ENCODE measurements at places on chromosomes 5 and 9.
A peak's percentile ranks its signal among the peaks of the same experiment; 100 is the strongest.

GRCh38 chr5:120624021-120624563, 160.0 kb downstream of the PRR16 start:
- DNase-seq, result no peak

- no peak for DNase-seq
Observed at GRCh38 chr5:74360535-74361210, 279.9 kb downstream of the ENC1 start.

- no peak for DNase-seq
Observed at GRCh38 chr9:36161187-36161586, 8.0 kb upstream of the CCIN start.

DNA sequence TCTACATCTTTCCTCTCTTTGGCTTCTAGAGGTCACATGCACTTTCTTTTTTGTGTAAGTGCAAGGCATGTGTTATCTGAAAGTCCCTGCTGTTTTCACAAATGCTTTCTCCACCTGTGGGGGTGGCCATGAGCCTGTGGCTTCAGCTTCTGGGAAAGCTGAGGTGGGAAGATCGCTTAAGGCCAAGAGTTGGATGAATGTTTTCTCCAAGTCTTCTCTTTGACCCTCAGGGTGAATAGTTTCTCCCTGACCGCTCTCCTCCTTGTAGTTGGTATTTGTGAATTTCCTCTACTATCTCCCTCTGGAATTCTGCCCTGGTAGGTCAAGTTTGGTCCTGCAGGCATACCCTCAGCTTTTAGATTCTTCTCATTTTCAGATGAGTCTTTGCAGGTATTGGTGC, 74.2 kb downstream of the UGCG start:
- DNase-seq, result no peak

DNA sequence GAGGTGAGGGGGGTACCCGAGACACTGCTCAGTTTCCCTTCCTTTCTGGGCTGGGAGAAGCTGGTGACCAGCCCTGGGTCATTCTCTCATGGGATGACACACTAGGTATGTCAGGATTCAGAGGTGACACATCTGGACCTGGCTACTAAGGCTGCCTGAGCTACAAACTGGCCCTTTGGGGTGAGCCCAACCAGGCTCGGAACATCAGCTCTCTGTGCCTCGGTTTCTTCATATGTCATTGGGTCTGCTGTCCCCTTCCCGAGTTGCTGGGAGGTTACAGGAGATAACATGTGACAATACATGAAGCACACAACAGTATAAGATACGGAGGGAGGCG, 11.8 kb downstream of the CARD19 start:
- no peak for DNase-seq

GRCh38 chr5:65926276-65926783, at the start of gene ERBIN:
TSS of gene ERBIN (plus strand) at chr5:65926575. CDS start at chr5:65992719, 66,144 bp downstream.
- peak; percentile 74 for DNase-seq

DNA sequence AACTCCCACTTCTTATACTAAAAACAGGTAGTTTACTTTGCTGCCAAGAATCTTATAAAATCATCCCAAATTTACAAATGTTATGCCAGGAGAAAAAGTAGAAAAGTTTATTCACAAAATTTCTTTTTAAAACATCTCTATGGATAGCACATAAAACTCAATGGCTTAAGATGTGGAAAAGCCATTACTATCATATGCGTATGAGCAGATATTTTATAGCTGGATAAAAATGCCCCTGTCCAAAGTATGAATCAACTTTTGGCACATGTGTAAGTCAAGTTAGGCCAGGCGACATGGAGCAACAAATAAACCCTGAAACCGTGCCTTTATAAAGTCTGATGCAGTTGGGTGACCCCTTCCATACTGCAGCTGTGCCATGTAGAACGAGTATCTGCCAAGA, 38.6 kb upstream of the FBP1 start:
- DNase-seq, result no peak

DNA sequence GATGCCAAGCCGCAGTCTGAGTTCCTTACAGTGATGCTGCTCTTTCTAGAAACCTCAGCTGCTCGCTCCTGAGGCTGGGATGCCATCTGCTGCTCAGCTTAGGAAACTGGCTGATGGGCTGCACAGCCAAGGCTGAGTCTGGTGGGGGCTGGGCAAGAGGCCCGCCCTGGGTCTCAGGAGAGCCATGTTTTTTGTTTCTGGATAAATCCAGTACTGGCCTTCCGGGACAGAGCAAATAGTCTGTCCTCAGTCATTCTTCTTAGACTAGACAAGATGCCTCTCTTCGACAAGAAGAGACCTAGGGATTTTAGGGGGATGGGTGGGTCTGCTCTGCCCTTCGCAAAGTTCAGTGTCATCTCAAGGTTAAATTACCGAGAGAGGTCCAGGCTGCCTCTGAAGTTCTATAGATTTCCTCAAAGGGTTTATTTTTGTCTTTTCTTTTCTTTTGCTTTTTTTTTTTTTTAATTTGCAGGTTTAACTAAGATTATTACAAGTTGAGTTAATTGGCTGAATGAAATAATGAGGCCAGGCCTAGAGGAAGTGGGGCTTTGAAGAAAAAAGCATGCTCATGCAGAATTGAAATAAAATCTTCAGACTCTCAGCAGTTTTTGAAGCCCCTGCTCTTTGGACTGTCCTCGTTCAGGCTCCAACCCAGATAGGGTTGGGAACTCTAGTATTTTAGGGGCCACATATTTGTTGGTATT, 30.6 kb upstream of the MATR3 start:
- peak; percentile 76 for DNase-seq

DNA sequence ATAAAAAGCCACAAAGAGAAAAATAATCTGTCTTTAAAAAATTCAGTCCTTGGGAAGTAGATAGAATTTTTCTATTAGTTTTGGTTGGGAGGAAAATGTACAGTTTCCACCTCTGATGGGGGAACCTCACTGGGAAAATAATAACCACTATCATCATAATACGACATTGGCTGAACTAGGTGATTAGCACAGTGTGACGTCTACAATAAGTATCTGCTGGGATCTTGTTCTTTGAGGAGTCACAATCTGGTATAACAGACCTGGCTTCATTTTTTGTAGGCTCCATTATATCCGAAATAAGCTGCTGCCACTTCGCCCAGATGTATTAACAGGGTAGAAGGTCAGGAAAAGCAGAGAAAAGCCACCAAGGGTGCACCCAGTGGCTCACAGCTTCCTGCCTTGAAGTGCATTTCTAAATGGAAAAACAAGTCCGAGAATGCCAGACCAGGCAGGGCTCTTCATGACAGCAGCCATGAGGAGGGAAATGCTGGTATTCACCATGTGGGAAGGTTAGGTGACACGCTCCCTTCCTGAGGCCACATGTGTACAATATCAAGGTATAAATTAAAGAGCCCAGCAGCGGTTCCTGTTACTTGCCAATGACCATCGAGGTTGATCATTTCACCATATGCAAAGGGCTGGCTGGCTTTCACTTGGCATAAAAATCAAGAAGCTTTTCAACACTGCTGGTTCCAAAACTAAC, 152.8 kb downstream of the PRELID2 start:
- DNase-seq, result no peak

DNA sequence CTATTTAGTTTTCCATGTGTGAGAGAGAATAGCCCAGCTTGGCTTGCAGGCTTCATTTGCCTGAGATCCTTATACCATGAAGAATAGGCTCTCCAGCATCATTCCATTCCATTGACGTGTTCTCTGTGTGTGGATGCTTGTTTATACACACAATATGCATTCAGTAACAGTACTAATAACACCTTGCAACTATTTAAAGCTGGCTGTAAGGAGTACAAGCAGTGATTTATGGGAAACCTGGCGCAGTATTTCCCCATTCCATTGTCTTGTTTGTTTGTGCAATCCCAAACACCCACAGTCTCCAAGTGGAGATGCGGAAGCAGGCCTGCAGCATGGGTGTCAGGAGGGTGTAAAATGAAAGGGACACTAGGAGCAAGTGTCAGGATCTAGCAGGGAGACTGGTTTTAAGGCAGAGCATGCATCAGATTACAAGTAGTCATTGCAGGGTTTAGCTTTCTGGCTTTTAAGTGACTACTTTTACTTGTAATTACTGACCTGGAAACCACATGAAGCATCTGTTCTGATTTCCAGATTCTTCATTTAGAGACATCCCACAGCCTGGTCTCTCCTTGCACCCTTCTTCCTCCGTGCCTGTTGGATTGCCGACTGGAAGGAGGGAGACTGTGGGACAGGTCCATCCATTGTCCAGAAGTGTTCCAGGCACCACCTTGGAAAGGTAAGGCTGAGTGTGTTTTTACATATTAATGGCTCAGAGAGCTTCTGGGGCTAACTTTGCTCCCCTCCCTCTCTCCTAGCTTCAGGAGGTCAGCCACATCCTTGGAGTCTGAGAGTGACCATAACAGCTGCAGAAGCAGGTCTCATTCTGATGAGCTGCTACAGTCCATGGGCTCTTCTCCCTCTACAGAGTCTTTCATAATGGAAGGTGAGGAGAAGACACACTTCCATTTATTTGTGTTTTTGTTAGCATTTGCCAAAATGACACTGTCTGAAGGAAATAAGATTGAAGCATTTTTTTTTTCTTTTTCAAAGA, 241.6 kb downstream of the ARHGEF28 start:
- no peak for DNase-seq

- no peak for DNase-seq
Observed at GRCh38 chr9:132108728-132109127, 29.1 kb upstream of the MED27 start.

- DNase-seq, result no peak
Observed at GRCh38 chr5:2014058-2014610, 131.4 kb upstream of the IRX4 start.

- no peak for DNase-seq
Observed at GRCh38 chr5:166724284-166724683, 1567.2 kb upstream of the WWC1 start.

GRCh38 chr9:131258186-131258585, 18.1 kb downstream of the FAM78A start:
- DNase-seq, result no peak

DNA sequence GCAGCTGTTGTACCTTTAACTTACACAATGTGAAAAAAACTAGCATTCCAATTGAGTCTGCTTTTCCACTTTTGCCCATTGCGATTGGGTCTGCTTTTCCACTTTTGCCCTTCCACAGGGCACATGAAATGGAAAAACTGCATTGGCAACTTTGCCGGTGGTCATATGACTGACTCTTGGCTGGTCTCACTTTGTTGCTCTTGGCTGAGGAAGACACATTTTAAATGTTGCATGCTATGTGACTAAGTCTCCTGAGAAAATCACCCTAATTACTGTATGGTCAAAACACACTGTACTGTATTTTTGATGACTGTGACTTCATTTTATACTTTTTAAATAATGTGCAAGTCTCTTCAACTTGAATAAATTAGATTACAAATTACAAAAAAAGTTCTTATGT, 1.6 kb upstream of the OXCT1 start:
- DNase-seq, result no peak

- no peak for DNase-seq
Observed at GRCh38 chr5:43352915-43353314, 39.7 kb upstream of the HMGCS1 start.

DNA sequence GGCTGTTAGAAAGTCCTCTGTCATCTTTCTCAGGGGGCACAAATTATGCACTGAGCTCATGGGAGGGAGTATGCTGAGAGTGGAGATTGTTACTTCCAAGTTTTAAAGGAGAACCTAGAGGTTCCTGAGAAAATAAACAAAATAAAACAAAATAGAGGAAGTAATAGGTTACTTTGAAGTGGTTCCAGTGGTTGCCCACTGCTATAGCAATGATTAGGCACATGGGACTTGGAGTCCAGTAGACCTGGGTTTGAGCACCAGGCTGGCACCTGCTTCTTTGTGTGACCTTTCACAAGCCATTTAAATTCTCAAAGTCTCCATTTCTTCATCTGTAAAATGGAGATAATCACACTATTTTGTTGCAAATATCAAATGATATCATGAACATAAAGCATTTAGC, 13.8 kb upstream of the CDC23 start:
- no peak for DNase-seq

DNA sequence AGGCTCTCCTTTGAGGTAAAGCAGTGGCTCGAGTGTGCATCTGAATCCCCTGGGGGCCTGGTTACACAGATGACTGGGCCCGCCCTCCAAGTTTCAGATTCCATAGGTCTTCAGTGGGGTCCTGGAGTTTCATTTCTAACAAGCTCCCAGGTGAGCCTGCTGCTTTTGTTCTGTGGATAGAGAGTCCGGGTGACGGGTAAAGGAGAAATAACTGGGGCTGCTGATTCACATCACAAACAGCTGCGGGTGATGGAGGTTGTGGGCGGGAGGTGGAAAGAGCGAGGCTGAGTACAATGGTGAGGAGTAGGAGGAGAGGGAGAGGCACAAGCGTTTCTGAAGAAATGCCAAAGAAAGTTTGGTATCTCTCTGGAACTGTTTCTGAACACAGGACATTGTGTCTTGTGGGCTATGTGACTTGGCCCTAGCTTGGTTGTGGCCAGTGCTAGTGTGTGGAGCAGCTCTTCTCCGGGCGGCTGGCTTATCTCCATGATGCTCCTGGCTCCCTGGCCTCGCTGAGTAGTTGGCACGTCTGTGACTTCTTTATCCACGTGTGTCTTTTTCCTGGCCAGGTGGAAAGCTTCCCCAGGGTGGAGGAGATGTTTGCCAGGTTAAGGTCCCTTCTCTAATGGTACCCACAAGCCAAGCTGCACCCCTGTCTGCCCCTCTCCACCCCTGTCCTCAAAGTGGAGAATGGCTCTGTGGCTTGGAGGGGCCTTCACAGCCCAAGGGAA, 61.7 kb downstream of the HSPA4 start:
- no peak for DNase-seq

GRCh38 chr5:154254896-154255295, 64.4 kb downstream of the GALNT10 start:
- no peak for DNase-seq

- no peak for DNase-seq
Observed at GRCh38 chr5:165859251-165859650, 2353.8 kb downstream of the MAT2B start.

GRCh38 chr9:129383561-129384490, 205.8 kb upstream of the IER5L start:
- peak; percentile 94 for DNase-seq

GRCh38 chr5:60489377-60489776, 210.6 kb downstream of the DEPDC1B start:
- DNase-seq, result no peak

DNA sequence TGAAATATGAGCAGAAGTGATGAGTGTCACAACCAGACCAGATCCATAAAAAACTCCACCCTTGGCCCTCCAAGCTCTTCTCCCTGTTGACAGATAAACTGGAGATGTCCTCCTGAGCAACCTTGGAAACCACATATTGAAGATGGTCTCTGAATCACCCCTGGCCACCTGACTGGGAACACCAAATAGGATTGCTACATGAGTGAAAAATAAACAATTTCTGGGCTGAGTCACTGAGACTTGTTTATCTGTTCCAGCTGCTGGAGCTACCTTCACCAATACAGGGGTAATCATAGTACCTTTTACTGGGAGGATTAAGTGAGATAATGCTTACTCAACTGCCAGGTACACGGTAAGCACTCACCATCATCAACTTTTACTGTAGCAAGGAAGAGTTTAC, 53.3 kb downstream of the PCA3 start:
- no peak for DNase-seq

DNA sequence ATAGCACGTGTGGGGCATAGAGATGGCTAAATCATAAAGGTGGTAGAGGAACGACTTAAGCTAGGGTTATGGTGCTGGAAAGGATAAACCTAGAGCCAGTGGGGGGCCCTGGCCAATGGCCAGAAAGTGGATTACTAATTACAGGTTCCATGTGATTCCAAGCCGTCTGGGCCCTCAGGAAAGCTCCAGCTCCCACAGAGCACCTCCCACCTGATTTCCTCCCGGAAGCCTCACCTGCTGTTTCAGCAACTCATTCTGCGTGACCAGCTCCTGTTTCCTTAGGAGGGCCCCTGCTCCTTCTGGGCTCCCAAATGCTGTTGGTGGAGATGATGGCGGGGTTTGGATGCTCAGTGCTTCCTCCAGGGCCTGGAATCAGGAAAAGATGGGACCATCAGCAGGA, 16.2 kb downstream of the GPX3 start:
- DNase-seq, result no peak
